ENCODE measurements at places on chromosomes 7 and 10.

DNA sequence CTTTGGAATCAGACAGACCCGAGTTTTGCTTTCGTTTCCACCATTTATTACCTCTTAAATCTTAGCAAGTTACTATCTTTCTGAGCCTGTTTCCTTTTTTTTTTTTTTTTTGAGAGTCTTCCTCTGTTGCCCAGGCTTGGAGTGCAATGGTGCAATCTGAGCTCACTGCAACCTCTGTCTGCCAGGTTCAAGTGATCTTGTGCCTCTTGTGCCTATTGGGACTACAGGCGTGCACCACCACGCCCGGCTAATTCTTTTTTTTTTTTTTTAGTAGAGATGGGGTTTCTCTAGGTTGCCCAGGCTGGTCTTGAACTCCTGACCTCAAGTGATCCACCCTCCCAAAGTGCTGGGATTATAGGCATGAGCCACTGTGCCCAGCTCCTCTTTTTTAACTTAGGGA, 79.5 kb upstream of the LRRC17 start:
- no peak for DNase-seq

GRCh38 chr10:32190890-32191491, 134.8 kb upstream of the KIF5B start:
- peak; percentile 34 for DNase-seq

- DNase-seq, result no peak
Measured at GRCh38 chr7:2774935-2775334, 69.2 kb downstream of the GNA12 start.

GRCh38 chr7:157609932-157610640, 273.3 kb downstream of the DNAJB6 start:
- DNase-seq, result no peak

DNA sequence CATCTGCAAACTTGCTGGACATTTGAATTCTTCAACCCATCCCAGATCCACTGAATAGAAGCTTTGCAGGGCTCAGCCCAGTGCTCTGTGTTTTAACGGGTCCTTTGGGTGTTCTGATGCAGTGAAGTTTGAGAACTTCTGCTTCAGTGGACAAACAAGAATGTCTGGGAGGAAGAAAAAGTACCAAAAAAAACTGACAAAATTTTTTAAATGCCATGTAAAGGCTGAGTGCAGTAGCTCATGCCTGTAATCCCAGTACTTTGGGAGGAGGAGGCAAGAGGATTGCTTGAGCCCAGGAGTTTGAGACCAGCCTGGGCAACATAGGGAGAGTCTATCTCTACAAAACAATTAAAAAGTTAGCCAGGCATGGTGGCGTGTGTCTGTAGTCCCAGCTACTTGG, 51.8 kb upstream of the FRMD4A start:
- no peak for DNase-seq

DNA sequence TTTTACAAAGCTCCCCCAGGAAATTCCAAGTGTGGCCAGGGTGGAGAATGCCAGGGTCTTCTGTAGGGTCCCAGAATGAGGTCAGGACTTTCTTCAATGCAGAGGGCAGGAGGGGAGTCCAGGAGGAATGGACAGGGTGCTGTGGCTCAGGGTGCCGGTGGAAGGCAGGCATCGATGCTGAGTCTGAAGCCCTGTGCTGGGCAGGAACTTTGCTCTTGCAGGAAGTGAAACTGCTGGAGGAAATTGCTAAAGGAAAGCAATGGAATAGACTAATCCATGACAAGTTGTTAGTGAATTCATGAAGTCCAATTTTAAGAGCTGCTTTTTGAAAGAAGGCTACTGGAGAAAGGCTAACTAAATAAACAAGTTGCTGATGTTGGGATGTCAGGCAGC, 14.8 kb downstream of the PTPRE start:
- DNase-seq, result no peak

DNA sequence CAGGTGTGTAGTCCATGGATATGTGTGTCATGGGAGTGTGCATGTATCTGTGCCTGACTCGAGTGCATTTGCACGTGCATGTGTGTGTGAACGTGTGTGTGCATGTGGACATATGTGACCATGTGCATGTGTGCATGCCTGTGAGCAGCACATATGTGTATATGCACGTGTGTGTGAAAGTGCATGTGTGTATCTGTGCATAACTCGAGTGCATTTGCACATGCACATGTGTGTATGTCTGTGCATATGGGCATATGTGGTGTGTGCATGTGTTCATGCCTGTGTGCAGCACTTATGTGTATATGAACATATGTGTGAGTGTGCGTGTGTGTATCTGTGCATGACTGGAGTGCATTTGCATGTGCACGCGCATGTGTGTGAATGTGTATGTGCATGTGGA, 35.2 kb upstream of the GNA12 start:
- no peak for DNase-seq

DNA sequence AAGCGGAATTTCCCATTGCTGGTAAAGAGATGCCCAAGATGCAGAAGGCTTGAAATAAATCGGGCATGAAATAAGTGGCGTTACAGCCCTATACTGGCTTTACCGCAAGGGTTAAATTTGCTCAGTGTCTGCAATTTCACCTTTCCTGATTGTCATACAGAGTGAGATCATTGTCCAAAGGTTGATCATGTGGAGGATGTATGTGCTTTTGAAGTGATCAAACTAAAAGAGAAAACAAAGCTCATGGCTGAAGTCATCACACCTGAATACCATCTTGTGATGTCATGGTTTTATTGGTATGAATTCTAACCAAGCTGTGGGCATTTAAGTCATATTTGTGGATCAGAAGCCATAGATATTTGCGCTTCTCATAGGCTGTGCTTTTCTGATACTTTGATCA, 635.5 kb downstream of the AUTS2 start:
- no peak for DNase-seq

DNA sequence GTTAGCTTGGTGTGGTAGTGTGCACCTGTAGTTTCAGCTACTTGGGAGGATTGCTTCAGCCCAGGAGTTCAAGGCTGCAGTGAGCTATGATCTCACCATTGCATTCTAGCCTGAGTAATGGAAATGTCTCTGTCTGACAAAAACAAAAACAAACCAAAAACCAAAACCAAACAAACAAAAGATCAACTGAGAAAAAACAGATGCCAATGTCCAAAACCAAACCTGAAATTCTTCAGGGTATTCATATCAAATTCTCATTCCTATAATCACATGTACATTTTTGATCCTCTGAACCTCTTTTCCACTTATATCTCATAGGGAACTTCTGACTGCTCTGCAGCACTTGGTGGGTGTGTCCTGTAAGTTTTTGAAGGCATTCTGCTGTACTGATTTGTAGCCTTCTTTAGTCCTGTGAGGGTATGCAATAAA, 87.0 kb downstream of the CDK6 start:
- no peak for DNase-seq

GRCh38 chr7:101859411-101860106, 42.1 kb downstream of the CUX1 start:
- peak; percentile 52 for DNase-seq

- no peak for DNase-seq
Measured at GRCh38 chr7:123995617-123996326, 37.1 kb downstream of the TMEM229A start.

GRCh38 chr10:5618042-5618441, 48.4 kb downstream of the ASB13 start:
- no peak for DNase-seq

GRCh38 chr7:104963991-104964385, 50.0 kb upstream of the KMT2E start:
- no peak for DNase-seq

DNA sequence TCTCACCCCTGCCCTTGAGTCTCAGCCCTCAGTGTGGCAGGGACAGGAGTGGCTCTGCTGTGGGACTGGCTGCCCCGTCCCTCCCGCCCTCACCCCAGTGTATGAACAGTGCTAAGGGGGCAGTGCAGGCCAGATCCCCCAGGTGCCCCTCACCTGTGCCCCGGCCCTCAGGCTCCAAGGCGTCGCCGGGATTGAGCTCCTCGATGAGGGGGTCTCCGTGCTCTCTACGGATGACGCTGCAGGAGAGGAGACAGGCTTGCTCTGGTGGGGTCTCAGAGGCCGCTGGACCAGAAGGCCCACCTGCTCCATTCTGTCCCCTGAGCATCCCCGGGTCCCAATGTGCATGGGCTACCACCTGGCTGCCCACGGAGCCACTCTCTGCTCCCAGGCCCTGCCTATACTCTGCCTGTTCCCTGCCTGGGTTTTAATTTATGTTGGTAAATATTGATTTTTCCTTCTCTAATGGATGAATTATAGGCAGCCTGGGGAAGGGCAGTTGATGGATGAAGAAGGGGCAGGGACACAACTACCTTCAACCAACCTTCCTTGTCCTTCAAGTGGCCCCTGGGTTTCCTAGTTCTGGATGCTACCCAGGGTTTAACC, 47.2 kb downstream of the GOLGA7B start:
- no peak for DNase-seq

GRCh38 chr10:84097787-84098353, 41.4 kb upstream of the GHITM start:
- no peak for DNase-seq
